Erythroblast (primary cell): ENCODE measurements at places on chromosomes 3 and 15.

- DNase-seq: no peak
Measured at GRCh38 chr3:48558493-48559134, 2.0 kb upstream of the PFKFB4 start.

DNA sequence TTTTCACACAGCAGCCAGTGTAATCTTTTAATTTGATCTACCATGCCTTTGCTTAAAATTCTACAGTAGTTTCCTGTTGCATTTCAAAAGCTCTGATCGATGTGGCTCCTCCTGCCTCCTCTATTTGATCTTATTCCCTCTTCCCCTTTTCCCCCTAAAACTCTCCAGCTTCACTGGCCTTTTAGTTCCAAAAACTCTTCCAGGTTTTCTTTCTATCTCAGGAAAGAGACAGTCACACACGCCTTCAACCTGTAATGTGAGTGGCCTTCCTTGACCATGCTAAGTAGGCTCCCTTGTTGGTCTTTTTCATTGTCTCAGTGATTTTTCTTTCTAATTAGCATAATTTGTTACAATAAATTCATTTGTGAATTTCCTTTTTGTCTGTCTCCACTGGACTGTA is 985 bp downstream of the TEX9 start:
- no peak for DNase-seq

- no peak for DNase-seq
Measured at GRCh38 chr3:32436816-32437189, 45.1 kb downstream of the CMTM7 start.

DNA sequence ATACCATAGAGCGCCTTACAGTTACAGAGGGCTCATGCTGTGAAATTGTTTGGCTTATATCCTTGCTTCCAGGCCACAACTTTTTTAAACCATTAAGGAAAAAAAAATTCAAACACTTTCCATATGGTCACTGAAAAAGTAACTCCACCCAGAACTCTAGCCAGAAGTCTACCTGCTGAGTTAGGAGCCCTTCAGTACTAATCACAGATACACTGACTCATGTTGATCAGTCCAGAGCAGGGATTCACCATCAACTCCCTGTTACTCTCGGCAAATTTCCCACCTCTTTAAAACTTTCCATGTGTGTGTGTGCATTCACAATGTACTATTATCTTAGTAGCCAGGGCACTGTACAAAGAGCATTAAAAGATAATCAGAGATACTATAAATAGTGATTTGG is 372.8 kb downstream of the MAGI1 start:
- DNase-seq: no peak

DNA sequence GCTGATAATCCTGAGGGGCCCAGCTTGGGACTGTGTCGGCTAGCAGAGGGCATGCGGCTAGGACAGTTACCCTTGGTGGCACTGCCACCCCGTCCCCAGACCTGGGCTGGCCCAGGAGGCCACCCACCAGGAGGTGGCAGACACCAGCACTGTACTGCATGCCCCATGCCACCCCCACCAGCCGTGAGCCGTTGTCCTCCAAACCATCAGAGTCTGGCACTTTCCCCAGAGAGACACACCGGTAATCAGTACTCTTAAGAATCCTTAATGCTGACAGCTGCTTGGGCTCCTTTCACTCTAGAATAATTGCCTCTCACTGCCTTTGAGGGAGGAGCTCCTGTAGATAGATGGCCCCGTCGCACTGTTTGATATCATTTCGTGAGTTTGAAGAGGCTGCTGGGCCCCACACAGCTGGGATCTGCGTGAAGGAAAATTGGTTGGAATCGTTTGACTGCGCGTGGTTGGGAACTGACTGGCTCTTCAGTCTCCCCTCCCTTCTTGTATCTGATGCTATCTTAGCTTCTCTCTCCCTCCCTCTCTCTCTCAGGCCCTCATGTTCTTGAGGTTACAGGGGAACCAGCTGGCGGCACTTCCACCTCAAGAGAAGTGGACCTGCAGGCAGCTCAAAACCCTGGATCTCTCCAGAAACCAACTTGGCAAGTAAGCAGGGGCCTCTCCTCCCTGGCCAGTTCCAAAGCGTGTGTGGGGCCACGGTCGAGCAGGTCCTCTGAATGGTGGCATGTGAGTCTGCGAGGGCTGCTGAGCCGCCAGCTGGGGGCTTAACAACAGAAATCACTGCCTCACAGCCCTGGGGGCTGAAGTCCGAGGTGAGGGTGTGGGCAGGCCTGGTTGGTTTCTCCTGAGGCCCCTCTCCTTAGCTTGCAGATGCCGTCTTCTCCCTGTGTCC is 94.9 kb downstream of the LRRK1 start:
- DNase-seq: no peak

GRCh38 chr15:57169643-57170042 is 206.7 kb upstream of the CGNL1 start:
- no peak for DNase-seq

DNA sequence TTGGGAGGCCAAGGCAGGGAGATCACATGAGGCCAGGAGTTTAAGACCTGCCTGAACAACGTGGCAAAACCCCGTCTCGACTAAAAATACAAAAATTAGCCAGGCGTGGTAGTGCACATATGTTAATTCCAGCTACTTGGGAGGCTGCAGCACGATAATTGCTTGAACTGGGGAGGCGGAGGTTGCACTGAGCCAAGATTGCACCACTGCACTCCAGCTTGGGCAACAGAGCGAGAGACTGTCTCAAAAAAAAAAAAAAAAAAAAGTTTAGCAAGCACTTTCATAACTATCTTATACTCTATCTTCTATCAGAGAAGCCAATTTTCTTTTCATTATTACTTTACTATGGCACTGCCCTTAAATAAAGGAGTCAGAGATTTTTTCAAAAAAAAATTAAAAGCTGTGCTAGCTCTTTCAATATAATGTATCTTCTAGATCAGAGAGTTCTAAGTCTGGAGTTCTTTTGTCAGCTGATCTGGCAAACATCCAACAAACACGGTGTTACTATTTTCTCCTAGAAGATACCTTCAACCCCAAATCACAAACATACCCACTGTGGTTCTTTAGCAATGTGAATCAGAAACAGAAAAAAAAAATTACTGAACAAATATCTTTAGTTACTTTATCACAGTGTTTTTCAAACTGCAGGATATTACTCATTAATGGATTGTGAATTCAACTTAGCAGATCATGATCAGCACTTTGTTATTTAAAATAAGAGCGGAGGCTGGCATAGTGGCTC is 3.0 kb downstream of the ZNF770 start:
- peak; percentile 36 for DNase-seq

DNA sequence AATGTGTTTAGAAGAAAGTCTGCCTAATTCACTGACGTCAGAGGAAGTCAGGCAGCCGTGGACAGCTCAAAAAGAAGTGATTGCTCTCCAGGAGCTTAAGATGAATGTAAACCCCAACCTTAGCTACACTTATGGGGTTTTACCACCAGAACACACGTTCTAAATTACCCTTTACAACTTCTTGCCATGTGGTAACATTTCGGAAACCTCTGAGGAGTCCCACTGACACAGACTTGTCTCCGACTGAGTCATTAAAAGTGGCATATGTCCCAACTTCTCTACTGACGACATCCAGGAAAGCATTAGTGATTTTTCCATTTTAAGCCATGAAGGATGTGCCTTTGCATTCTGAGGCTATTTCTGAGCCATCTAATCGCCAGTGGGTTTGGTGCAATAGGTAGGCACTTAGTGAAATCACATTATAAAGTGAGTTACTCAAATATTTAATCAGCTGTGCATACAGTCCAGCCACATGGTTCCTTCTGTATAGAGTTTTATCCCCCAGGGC is 32.4 kb downstream of the C2CD4A start:
- DNase-seq: no peak

DNA sequence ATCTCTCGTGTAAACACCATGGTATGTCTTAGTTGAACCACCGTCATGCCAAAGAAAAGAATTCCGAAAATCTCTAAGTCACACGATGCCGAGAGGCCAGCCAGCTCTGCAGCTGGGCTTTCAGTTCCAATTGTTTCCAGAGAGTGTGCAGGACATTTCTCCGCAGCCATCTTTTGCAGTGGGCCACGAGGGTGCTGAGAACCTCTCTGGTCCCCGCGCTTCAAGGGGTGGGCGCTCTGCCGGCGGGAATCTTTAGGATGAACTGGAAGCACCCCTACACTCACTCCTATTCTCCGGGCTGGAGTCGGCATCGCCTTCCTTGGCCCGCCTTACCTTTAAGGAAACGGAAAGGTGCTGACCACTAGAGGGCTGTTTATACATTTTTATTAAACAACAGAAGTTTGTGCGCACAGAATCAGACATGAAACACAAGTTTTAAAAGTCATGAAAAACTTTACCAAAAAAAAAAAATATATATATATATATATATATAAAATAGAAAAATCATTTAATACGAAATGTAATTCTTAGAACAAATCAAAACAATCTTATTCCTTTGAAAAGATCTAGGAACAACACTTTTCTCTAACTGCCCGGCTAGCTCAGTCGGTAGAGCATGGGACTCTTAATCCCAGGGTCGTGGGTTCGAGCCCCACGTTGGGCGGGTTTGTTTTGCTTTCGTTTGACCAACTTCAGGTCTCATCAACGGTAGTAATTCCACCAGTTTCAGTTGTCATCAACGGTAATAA is 12.5 kb upstream of the MORF4L1 start:
- peak; percentile 88 for DNase-seq

- DNase-seq: no peak
Measured at GRCh38 chr15:91021516-91022074, 799 bp downstream of the VPS33B start.

DNA sequence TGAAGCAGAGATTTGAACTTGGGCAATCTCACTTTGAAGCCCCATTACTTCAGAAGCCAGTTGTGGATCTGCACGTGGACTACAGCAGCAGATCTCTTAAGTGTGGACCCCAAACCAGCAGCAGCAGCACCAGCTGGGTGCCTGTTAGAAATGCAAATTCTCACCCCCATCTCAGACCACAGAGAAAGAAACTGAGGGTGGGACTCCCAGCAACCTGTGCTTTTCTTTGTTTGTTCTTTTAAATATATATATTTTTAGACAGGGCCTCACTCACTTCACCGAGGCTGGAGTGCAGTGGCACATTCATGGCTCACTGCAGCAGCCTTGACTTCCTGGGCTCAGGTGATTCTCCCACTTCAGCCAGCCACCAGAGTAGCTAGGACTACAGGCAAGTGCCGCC is 53.2 kb downstream of the SLTM start:
- no peak for DNase-seq

- DNase-seq: no peak
Measured at GRCh38 chr3:174023421-174023820, 625.9 kb downstream of the NLGN1 start.

- DNase-seq: no peak
Measured at GRCh38 chr15:69606921-69607500, 154.4 kb downstream of the RPLP1 start.

GRCh38 chr3:171811295-171811912 is 1.1 kb upstream of the PLD1 start:
- peak; percentile 82 for DNase-seq

DNA sequence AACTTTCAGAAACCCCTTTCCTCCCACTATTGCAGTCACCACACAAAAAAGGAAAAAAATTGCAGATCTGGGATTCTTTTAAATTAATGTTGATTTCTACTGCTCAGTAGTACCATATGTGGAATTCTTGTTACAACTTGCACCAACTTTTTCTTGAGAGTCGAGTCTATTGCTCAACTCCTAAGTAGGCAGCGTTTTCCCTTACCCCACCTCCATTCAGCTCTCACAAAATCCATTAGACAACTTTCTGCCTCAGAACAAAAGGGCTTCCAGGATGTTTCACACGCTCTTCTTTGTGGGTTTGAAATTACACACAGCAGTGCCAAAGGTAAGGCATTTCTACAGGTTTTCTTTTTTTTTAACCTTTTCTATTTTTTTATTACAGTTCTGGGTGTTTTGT is 179.5 kb downstream of the ANXA2 start:
- no peak for DNase-seq

GRCh38 chr3:38015485-38015884 is 14.0 kb downstream of the PLCD1 start:
- no peak for DNase-seq

DNA sequence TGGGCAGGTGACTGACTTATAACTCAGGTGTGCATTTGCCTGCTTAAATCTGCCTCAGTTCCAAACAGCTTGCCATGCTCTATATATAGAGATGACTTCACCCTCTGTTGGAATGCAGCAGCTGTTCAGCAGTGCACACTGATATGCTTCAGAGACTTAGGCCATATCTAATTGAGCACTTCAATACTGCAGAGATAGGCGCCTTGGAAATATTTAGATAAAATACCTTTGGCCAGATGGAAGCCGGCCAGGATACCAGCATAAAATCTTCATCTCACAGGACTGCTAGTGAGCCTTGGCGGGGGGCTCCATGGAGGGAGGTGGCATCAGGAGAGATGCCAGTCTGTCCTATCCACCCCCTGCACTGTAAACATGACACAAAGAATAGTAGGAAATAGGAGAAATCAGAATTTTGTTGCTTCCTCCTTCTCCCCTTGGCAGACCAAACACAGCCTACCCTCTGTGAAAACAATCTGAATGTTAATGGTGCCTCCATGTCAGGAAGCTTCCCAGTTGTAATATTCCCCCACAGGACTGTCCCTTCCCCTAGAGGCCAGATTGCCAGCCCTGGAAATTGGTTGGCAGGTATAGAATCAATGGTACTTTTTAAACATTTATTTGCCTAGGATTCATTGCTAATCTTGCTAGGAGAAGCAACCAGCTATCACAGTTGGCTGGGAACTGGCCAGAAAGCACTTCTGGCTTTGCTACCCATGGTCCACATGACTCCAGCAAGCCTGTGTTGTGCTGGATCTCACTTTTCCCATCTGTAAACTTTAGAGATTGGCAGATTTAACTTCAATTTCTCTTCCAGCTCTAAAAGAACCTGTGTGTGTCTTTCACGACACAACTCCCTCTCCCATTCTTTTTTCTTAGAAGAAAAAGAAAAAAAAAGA is 215.5 kb upstream of the KCNMB2 start:
- peak; percentile 82 for DNase-seq

DNA sequence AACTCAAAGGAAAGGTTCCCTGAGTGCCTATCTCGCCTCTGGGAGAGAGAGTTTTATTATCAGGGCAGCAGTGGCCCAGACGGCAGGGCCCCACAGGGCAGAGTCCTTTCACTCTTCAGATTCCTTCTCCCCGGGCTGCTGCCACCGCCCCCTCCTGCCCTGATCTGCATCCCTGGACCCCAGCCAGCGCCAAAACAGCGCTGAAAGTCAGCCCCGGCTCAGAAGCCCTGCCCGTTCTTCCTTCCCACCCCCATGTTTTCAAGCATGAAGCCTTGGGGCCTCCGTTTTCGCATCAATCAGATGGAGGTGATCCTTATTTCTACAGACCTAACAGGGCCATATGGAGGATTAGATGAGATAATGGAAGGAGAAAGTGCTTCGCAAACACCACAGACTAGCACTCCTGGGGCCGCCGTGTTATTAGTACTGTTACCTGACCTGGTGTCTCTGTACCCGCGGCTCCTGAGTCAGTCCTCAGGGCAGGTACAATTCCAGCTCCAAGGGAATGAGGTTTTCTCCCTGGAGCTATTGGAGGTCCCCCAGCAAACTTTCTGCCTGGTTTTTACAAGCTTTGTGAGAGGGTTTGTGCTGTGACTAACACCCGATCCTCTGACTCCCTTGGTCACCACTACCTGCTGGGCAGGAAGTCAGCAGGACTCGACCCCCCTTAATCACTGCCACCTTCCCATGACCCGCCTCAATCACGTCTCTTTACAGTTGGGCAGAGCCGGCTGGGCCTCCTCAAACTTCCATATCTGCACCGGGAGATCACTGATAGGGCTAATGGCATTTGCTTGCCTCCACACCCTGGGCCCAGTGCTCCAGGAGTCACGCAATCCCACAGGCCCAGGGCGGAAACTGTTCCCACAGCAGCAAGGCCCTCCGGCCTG is 39.5 kb upstream of the TSEN2 start:
- no peak for DNase-seq

GRCh38 chr15:97168704-97169475 is 791.6 kb upstream of the ARRDC4 start:
- no peak for DNase-seq
